ENCODE measurements at places on chromosomes 7 and 10. TPM values are rescaled to one million over a fixed set of nuclear protein-coding genes. Genes with fewer than 3 reads are reported as not detected.

STRIP2 gene
- total RNA-seq = 51.7 TPM

ENTPD1 gene
- 4.5 TPM for total RNA-seq

- no peak for ATAC-seq
Measured at GRCh38 chr7:30159163-30159562, 24.4 kb downstream of the MTURN start.

DNA sequence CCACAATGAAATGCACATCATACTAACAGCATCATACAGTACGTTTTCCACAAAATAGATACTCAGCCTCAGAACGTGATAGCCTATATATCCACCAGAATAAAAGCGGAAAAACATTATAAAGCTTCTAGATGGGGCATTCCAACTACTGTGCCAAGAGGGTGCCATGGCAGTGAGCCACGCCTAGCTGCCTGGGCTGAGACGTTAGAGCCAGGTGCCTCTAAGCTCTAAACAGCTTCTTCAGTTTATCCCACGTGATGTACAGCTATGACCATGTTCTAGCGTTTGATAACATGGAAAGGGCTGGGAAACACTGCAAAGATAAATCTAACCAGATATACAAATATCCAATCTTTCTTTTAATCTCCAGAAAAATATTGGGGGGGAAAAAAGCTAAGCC is 17.8 kb downstream of the USP6NL start:
- ATAC-seq = no peak

Data from activated T-helper 17 cell treated with anti-CD3 and anti-CD28 coated beads, Interleukin-2, amount 50 U/mL, for 72 hours (primary cell).